Heart right ventricle (tissue), 16 donors: ENCODE measurements at places on chromosomes 16 and 17. TPM values are rescaled to one million over a fixed set of nuclear protein-coding genes. Genes with fewer than 3 reads are reported as not detected.

- DNase-seq: no peak
Observed at GRCh38 chr17:76219670-76220383, 20.5 kb downstream of the RNF157 start.

Gene TBX2
- total RNA-seq: 5.9 TPM

Gene RNU2-1
- total RNA-seq: 1,455 TPM

DNA sequence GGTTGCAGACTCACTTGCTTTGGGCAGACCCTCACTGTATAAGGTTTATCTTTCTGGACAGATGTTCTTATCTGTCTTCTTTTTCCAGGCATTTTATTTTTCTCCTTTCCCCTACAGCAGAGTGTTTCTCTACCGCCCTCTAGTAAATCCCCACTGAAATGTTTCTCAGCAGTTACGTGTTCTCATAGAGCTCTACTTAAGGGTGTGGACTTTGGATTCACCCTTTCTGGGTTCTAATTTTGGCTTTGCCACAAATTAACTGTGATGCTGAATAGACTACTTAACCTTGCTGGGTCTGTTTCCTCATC, 2.0 kb downstream of the ADAT1 start:
- no peak for DNase-seq

DNA sequence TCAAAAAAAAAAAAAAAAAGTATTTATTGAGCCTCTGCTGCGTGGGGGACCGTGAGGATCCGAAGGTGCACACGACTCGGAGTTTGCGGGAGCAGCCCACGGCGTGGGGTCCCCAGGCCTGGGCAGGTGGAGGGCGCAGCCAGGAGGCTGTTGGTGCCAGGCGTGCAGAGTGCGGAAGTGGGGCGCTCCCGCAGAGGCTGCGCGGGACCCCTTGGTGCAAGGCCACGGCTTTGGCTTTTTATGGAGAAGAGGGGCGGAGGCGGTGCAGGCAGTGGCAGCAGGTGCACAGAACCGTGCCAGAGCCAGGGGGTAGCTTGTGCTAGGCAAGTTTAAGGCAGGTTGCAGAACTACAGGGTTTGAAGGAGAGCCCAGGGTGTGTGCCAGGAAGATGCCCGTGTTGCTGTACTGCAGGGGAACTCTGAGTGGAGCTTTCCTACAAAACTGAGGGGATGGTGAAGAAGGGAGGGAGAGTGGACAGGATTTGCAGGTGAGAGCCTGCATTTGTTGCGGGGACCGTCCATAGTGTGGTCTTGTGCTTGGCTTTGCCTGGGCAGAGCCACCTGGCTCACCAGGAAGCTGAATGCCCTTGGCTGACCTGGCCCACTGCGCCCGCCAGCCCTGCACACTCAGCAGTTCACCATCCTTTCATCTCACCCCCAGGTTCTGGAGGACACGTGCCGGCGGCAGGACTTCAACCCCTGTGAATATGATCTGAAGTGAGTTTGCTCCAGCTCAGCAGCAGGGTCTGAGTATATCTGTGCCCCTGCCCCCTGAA, 1.3 kb downstream of the ASPSCR1 start:
- no peak for DNase-seq

DNA sequence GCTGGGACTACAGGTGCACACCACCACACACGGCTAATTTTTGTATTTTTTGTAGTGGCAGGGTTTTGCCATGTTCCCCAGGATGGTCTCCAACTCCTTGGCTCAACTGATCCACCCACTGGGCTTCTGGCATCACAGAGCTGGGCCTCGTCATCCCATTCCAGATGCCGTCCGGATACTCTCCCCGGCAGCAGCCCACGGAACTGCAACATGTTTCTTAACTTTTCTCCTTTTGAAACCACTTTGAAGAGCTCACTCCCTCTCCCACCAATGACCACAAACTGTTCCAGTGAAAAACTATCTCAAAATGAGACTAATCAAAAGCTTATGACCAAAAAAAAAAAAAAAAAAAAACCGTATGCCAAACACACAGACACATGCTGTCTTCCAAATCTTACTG, 17.6 kb downstream of the PEMT start:
- no peak for DNase-seq

GRCh38 chr16:58462499-58462996, 37.4 kb upstream of the NDRG4 start:
- no peak for DNase-seq

DNA sequence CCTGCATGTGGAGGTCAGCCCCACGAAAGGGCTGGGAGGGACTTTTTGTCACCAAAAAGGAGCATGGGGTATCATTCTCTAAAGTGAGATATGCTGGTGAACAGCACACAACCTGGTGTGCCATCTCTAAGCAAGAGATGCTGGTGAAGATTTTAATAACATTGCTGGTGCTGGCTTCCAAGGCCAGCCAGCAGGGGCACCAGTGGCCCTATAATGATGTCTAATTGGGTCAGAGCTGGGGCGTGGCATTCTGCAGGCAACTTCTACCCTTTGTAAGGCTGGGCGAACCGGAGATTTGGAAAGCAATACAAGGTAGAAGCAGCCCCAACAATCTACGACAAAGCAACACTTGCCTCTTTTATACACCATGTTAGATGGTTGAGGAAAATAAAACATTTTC, 16.8 kb downstream of the SDR42E1 start:
- DNase-seq: no peak

DNA sequence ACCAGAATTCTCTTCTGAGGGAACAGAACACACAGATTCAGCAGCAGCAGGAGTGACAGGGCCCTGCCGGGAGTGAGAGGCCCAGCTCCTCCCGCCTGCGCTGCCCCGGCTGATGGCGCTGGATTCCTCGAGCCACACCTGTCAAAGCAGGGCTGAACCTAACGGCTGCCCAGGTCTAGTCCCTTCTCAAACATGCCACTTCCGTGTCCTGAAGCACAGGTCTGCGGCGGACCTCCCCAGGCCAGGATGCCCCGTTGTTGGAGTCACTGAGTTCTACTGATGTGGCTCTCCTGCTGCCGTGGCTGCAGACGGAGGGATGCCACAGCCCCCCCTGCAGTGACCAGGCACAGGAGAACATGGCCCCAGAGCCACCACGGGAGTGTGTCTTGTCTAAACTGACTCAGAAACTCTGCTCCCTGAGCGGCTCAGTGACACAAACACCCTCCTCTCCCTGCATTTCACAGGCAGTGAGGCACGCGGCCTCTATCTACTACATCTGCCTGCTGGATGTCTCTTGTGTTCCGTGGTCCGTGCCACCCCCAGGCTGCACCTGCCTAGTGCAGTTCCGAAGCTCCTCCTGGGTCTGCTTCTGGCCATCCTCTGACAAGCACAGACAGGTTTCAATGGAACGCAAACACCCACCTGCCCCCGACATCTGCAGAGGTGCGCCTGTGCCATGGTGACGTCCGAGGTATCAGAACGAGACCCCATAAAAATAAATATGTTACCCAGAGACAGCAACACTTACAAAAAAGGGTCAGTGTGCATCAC, 44.7 kb upstream of the DNAH17 start:
- DNase-seq: no peak

GRCh38 chr16:79269211-79269863, 331.2 kb downstream of the MAF start:
- no peak for DNase-seq

Gene MEIOC
- not detected for total RNA-seq

Gene UNC45B
- total RNA-seq: 287 TPM

Gene NKD1
- 0.53 TPM for total RNA-seq

GRCh38 chr17:58088624-58089023, 5.4 kb downstream of the DYNLL2 start:
- DNase-seq: no peak

DNA sequence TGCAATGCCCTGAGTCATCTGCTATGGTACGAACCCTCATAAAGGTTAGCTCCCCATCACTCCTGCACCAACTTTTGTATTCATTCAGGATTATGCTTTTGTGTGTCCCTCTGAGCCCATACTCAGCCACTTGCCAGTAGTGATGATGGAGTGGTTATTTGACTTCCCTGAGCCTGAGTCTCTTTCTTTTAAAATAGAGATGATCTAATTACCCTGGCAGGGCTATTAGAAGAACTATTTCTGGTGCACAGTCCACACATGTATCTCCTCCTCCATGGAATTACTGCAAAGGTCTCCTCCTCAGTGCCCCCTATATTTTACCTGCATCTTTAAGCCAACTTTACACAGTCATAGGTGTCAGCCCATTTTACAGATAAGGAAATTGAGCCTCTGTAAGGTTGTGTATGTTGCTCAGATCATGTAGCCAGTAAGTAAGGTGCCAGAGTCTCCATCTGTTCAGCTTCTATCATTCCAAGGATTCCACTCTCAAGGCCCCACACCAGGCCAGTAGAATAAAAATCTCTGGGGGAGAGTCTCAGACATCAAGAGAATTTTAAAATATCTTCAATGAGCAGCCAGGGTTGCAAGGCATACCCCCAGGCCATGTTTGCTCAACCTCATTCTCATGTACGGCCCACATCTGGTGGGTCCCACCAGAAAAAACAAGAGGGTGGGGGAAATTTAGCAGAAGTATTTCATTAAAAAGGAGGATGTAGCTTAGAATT, 333.7 kb upstream of the HSBP1 start:
- no peak for DNase-seq

GRCh38 chr17:14311186-14311705, 10.4 kb downstream of the HS3ST3B1 start:
- DNase-seq: no peak

Gene SLC38A10
- 35.0 TPM for total RNA-seq
